ENCODE measurements at places on chromosomes 16 and 17.

GRCh38 chr17:4623249-4623648 lies 18.2 kb downstream of the ALOX15 start:
- DNase-seq: no peak

GRCh38 chr17:17737961-17738894 lies 57.0 kb downstream of the RAI1 start:
- peak; percentile 57 for DNase-seq

GRCh38 chr17:56099649-56100048 lies 53.6 kb upstream of the ANKFN1 start:
- DNase-seq: no peak

DNA sequence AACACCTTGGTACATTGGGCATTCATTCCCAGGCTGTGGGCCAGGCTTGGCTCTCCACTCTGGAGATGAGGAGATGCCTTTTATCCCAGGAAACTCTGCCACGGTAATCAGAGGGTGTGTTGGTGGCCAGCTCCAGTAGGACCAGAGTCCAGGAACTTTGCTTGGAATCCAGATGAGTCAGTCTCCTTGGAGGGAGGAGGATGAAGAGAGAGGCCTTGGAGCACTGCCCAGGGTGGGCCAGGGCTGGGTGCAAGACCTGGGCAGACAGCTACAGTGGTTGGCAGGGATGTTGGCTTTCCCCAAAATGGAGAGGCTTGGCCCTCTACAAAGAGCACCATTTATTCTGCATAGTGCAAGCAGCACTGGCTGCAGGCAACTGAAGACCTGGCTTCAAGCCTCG lies 209.0 kb downstream of the RGS9 start:
- DNase-seq: no peak

- DNase-seq: no peak
Observed at GRCh38 chr16:2212362-2213324, 2.0 kb upstream of the BRICD5 start.

DNA sequence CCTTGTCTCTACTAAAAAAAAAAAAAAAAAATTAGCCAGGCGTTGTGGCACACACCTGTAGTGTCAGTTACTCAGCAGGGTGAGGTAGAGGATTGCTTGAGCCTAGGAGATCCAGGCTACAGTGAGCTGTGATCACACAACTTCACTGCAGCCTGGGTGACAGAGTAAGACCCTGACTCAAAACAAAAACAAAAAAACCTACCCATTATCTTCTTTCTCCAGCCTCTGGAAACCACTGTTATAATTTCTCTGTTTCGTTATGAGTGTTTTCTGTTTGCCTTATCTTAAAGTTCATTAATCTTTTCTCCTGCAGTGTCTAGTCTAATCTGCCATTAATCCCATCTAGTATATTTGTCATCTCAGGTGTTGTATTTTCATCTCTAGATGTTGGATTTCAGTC lies 18.6 kb upstream of the CLTC start:
- DNase-seq: no peak

GRCh38 chr17:57913575-57914272 lies 41.5 kb downstream of the CUEDC1 start:
- no peak for DNase-seq

GRCh38 chr16:77171745-77172635 lies 19.0 kb upstream of the MON1B start:
- peak; percentile 51 for DNase-seq

DNA sequence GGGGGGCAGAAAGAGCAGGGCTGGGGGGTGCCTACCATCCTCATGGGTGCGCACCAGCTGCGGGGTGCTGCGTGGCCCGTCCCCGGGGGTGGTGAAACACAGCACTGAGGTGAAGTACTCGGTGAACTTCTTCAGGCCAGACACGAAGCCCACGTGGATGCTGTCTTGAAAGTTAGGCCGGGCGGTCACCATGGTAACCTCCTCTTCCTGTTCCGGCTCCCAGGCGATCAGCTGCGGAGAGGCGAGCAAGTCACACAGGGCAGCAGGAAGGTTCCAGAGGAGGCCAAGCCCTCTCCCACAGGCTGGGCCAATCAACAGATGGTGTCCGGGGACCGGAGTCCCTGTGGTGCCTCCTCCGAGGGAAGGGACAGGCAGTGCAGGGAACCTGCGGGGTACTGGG lies 90.1 kb upstream of the CDC42EP4 start:
- peak; percentile 81 for DNase-seq

DNA sequence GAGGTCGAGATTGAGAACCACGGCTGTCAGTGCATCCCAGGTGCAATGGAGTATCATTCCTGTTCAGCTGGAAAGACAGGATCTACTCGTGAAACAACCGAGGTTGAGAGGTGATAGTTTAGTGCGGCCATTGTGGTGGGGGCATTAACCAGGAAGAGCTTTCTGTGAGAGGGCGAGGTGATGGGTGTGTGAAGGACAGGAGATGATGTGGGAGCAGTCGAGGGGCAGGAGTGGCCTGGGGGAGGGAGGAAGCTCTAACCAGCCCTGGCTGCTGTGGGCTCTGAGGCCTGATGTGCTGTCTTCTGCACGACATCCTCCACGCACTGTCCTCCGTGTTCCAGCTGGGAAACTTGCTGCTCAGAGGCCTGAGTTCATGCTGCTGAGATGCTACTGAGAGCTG lies 22.0 kb downstream of the GOSR2 start:
- no peak for DNase-seq

- no peak for DNase-seq
Observed at GRCh38 chr17:33438578-33438977, 145.5 kb upstream of the ASIC2 start.

GRCh38 chr16:87185308-87185707 lies 131.9 kb downstream of the C16orf95 start:
- DNase-seq: no peak

Data from BE2C (cell line).